WTC11 (cell line): ENCODE measurements at places on chromosomes 7 and 10.

DNA sequence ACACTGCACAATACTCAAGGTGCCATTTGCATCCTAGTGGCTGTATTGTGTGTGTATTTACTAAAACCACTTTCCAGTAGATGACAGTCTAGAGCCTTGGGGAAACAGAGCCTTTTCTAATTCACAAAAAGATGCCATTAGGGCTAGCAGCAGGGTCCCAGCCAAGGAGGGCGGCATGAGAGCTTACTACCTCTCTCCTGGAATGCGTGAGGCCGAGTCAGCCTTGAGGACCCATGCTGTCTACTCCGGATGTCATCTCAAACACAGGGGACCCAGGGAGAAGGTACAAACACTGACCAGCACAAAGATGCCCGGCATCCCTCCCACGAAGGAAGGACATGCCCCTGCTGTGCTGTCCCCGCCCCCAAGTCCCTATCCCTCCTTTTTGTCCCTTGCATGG lies 65.5 kb downstream of the CYCS start:
- no peak for DNase-seq

GRCh38 chr10:1241322-1241890 lies 185.2 kb downstream of the WDR37 start:
- no peak for DNase-seq

DNA sequence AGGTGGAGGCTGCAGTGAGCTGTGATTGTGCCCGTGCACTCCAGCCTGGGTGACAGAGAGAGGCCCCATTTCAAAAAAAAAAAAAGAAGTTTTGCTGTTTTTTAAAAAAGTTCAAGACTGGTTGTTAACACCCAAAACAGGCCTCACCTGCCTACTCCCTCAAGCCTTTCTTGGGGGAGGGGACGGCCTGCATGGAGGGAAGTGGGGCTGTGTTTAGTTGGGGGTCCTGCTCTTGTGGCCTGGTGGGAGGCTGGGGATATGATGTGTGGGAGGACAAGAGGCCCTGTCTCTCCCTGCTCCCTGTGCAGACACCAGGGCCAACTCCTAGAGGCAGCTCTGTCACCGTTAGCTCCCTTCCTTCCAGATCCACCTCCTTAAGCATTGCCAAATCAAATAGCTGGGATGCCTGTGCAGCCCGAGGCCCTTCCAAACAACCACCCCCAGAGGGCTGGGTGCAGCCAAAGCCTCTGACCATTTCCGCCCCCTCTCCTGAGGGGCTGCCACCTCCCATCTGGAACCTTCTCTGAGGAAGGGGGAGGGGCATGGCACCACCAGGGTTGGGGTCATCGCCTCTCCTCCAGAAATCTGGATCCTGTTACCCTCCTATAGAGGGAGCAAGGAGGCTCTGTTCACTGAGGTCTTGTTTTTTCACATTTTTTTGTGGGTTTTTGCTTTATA lies 32.9 kb upstream of the ANKRD2 start:
- DNase-seq, result peak; percentile 74

DNA sequence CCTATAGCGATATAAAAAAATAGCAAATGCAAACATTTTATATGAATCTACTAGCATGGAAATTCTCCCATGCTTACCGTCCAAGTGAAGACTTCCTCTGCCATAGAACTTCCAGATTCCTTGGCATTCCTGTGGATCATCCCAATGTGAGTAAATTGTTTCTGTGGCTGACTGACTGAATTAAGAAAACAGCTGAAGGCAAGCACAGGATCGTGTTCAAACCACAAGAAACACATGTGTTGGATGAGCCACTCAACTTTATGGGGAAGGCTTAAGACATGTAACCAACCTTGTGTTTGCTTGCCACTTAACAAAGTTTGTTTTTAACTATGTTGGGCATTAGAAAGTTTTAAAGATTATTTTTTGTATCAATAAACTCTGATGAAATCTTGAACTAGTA lies 2.6 kb upstream of the MYPN start:
- DNase-seq, result no peak

DNA sequence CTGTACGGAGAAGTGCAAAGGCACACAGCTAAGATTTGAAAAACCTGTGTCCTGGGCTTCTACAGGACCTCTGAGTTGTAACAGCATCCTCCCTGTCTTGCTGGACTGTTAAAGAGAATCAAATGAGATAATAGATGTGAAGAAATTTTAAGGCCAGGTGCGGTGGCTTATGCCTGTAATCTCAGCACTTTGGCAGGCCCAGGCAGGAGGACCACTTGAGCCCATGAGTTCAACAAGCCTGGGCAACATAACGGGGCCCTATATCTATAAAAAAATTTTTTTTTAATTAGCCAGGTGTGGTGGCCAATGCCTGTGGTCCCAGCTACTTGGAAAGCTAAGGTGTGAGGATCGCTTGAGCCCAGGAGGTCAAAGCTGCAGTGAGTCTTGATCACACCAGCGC lies 2.9 kb upstream of the ARHGAP21 start:
- DNase-seq, result no peak

- no peak for DNase-seq
These were observed 135.1 kb upstream of the NPS start for GRCh38 chr10:127414024-127414423.

- no peak for DNase-seq
These were observed 47.4 kb downstream of the IGF2BP3 start for GRCh38 chr7:23422909-23423308.

DNA sequence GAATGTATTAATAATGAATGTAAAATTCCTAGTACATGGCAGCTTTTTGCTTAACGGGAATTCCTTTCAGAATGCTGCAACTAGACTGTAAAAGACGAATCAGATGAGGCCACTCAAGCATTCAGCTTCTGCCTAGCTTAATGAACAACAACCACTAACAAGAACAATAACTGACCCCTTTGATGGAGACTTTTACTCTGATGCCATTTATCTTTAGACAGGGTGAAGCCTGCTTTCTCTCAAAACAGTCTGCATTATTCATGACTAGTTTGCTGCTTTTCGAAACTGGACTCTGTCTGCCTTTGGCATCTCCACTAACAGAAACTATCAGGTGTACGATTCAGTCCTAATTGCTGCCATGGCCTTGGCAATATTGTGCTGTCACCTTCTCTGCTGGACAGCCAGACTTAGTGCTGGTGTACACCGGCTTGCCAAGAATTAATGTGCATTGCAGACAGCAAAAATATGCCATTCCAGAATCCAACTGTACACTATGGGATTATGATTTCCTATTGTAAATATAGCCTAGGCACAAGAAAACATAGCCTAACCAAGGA lies 295.5 kb upstream of the CDC14C start:
- DNase-seq, result no peak

DNA sequence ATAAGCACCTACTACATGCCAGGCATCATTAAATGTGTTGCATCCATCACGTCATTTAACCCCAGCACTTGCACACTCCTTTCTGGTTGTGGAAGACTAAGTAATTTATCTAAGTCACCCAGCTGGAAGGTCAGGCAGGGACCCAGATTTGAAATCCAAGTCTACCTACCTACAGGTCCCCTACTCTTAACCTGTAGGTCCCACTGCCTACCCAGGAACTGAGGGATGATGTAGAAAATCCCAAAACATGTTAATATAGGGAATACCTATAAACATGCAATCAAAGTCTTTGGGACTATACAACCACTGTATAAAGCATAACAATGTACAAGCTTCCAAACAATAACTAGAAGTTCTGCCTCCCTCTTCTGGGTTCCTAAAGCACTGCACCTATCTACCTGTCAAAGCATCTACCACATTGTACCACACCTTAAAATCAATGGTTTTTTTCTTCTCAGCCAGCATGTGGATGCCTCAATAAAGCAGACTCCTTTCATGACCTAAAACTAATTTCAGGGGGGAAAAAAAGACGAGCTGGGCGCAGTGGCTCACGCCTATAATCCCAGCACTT lies 5.6 kb downstream of the IL6 start:
- DNase-seq, result no peak

DNA sequence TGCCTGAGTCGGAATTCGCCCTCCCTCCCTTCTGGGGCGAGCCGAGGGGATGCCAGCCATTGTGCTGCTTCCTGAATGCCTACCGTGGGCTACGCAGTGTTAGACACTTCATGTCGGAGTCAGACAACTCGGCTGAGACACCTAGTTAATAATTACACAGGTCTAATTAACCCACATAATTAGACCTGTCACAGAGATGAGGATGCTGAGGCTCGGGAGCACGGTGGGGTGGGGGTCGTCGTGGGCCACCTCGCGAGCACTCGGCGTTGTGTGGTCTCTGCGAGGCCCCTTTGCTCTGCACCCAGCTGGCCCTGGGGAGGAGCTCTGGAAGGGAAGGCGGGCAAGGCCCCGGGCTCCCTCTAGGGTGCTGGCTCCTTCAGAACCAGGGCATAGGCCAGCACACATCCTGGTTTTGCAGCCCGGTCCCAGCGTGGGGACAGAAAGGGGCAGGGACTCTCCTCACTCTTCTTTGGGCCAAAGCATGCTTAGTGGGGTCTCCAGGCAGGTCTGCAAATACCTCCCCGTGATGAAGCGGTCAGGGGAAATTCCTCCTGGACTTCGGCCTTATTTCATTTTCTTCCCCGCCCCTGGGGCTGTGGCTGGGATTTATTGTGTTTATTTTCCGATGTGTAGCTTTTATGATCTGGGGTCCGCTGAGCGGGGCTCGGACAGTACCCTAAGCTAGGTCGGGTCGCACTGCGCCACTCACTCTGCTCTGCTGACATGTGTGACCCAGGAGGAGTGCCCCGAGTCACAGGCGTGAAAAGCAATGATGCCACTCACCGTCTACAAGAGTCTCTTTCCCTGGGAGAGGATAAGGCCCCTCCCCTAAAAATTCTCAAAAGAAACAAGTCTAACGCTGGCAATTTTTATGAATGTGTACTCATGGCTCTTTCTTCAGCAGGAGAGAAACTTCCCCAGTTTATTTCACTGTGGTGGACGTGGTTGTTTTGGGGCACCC lies 4.9 kb upstream of the FOXL3 start:
- DNase-seq, result no peak

GRCh38 chr7:13110107-13110506 lies 422.7 kb downstream of the ARL4A start:
- no peak for DNase-seq

DNA sequence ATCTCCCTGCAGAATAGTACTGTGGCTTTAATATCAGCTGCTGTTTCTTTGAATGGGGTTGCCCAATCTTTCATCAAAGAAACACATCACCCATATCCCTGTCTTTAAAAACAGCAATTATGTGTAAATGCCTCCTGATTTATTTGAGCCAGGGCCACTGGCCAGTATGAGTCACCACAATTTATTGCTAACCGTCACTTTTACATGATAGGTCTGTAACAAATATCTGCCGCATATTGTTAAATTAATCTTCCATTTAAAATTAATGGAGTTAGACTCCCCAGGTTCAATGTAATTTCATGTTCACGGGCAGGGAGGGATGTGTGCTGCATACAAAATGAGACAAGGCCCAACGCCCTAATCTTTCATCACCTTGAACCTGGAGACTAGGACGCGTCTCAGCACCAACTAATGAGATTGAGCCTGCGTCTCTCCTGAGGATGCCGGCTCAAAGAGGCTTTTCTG lies 673.4 kb downstream of the AUTS2 start:
- no peak for DNase-seq
